ENCODE measurements at places on chromosomes 4 and X. TPM values are rescaled to one million over a fixed set of nuclear protein-coding genes. Genes with fewer than 3 reads are reported as not detected.

VCX3B gene
- polyA plus RNA-seq, result 0.47 TPM

PNMA6E gene
- not detected for polyA plus RNA-seq

TMPRSS11D gene
- not detected for polyA plus RNA-seq

ATP2B3 gene
- polyA plus RNA-seq, result 0.14 TPM

MAGEB1 gene
- polyA plus RNA-seq, result not detected

NEIL3 gene
- polyA plus RNA-seq, result 5.3 TPM

TBC1D8B gene
- 5.3 TPM for polyA plus RNA-seq

BEX5 gene
- 13.2 TPM for polyA plus RNA-seq

GYG2 gene
- polyA plus RNA-seq, result 13.1 TPM

WFS1 gene
- 29.2 TPM for polyA plus RNA-seq

PAGE1 gene
- polyA plus RNA-seq, result not detected
